ENCODE measurements at places on chromosomes 2 and 18.

GRCh38 chr18:14999085-14999975 lies 251.4 kb downstream of the ANKRD30B start:
- no peak for DNase-seq

DNA sequence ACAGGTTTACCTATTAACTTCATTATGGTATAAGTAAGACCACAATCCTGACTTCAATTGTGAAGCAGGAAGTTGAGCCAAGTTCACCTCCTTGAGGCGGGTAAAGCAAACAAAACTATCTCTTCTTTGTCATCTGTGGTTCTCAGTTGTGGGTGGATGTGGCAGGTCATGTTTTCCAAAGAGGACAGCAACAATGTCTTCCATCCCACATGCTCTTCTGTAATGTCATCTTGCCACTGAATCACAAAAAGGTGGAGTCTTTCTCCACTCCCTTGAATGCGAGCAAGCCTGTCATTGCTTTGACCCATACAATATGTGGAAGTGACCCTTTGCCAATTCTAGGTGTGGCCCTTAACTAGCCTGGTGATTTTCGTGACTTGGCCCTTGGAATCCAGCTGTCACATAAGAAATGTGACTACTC lies 98.7 kb downstream of the GRB14 start:
- DNase-seq: no peak

GRCh38 chr2:187134306-187134705 lies 285.3 kb upstream of the ZSWIM2 start:
- no peak for DNase-seq

DNA sequence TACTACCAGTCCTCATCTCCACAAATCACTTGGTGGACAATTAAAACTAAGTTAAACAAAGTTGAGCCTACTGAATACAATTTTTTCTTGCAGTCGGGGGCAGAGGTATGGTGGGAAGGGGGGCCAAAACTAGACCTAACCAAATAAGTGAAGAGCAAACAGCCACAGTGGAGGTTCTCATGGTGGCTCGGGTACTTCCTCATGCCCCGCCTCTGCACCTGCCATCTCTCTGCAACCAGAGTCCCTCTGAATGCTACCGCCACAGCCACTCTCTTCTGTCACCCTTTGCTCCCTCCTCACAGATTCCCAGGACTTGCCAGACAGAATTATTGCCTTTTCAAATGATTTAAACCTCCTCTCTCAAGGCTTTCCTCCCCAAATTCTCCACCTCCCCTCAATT lies 204.2 kb downstream of the TMEM247 start:
- DNase-seq: no peak

DNA sequence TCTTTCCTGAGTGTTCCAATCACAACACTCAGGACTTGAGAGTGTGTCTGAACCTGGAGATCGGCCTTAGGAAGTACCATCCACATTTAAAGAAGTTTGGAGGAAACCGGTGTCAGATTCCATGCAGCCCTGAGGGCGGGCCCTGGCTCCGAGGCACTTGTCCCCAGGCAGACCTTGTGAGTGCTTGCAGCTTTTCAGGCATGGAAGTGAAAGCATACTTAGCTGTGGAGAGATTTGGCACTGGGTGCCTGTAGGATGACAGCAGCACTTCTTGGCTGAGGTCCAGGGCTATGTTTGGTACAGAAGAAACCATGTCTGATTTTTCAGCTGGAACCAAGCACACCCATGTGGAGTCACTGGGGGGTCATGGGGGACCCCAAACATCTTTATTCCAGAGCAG lies 230.8 kb downstream of the SEPTIN10 start:
- DNase-seq: no peak

DNA sequence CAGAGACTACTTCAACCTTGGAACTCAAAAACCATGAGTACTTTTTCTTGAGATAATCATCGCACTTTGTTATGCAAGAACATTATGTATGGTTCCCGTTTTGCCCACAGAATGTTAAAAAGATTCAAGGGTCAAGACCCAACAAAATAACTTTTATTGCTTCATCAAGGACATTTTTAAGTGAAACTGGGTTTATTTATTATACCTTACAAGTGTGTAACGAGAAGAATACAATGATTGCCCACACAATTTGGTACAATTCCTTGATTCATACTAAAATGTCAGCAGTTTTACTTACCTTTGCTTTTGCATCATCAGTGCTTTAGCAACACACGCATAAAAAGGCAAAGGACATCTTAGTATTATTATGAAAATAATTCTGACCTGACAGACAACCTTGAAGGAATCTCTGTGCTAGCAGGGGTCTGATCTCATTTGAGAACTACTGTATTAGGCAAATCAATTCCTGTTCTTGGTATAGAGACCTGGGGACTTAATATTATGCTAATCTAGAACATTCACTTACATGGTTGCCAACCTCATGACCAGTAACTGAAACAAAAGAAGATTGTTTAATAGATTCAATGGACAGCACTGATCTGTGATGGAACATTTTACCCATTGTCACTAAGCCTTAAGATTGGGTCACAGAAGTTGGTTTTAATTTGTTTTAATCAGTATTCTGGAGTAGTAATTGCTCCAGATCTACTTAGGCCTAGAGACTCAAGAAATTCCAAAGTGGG lies 16.2 kb downstream of the CCDC88A start:
- DNase-seq: no peak

- no peak for DNase-seq
Measured at GRCh38 chr2:146990311-146991054, 854.3 kb upstream of the ACVR2A start.

DNA sequence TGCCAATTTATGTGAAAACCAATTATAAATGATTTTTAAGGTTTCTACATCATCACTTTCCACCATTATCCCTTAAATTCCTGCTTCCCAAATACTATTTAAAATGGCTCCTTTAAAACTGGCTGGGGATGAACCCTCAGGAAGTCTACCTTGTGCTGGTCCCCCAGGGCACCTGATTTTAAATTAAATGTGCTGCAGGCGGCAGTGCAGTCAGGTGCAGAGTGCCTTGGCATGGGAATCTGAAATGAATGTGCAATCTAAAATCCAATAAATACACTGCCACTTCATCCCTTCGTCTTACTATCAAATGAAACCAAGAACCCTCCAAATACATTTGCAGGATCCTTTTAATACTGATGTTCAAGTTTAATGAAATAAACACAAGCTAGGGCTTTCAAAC lies 61.8 kb downstream of the C2orf76 start:
- DNase-seq: no peak

DNA sequence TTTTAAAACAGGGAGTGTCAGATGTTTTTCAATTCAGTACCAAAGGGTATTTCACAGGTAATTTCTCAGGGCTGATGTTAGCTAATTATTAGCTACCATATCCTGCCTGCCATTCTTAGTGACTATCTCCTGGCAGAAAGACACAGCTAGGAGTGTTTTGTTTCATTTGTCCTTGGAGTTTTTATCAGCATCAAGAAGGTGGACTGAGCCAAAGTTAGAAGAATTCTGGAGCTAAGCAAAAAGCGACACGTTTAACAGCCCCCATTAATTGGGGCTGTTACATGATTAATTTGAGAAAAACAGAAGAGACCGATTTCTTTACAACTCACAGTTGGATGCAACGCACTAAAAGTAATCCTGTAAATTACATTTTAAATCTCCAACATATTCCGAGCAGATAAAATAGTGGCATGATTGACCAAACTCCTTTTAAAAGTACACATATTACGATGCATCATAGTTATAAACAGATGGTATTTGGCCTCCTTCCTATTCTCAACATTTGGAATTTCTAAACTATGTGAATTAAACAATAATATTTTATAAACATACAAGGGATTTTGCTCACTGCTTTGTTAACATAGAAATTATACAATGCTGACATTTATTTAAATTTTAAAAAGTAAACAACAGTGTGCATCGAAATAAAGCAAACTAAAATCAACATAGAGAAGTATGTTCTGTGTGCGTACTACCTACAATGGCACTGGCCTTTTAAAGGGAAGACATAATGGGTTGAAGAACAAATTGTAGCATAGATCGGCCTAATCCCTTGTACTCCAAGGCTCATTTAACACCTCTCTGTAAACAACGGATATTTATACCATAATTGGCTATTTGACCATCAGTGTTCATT lies 585.1 kb downstream of the ZEB2 start:
- no peak for DNase-seq

- no peak for DNase-seq
Measured at GRCh38 chr2:31384351-31384750, 30.2 kb downstream of the XDH start.
